Left cardiac atrium (tissue), 4 donors: ENCODE measurements at places on chromosomes 2 and 18. TPM values are rescaled to one million over a fixed set of nuclear protein-coding genes. Genes with fewer than 3 reads are reported as not detected.

SIGLEC15 gene
- 0.18 TPM for total RNA-seq

ALK gene
- 0.26 TPM for total RNA-seq

WDR75 gene
- 16.6 TPM for total RNA-seq

DNA sequence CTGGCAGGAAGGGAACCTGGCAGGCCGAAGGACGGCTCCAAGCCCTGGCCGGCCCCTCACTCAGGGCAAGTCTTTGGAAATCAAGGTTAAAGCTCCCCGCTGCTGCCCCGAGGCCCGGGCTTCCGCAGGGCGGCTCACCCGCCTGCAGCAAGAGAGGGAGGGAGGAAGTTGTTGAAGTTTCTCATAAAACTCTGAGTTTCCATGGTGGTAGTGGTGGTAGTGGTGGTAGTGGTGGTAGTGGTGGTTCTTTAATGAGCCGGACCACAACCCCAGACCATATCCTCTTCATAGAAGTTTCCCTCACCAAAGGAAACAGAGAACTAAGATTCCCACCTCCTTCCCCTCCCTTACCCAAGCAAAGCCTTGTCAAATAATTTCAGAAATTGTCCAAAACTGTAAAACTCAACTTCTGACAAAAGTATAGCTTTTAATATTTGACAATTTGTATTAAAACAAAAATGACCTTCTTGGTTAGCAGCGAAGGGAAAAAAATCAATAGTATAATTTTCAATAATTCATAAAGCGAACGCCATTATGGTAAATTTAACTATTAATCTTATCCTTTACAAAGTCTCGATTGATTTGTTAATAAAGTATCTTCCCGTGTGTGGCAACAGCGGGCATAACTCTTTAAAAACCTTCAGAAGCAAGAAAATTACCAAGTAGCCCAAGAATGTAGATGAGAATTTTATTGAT lies 1.5 kb upstream of the HOXD10 start:
- no peak for DNase-seq

TSPYL6 gene
- total RNA-seq: not detected

GRCh38 chr2:95047629-95048510 lies 22.4 kb downstream of the MAL start:
- no peak for DNase-seq

GRCh38 chr2:164335947-164336346 lies 285.3 kb downstream of the GRB14 start:
- DNase-seq: no peak

MAL gene
- total RNA-seq: 7.8 TPM

DNA sequence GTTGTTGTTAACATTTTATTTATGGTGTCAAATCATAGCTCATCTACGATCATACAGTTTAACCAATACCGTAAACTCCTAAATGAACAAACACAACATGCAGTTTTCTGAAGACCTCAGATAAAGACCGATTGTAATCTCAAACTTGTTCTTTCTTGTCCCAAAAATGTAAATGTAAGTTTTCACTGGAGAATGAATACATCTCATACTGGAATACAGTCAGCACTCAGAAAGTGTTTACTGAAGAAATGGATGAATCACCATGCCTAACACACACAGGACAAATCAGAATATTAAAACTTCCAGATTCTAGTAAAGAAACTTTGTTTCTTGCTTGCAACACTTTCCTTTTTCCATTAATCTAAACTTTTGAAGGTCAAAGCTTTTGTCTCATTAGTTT lies 380.5 kb downstream of the DLGAP1 start:
- no peak for DNase-seq

VAPA gene
- total RNA-seq: 219 TPM

CTDP1 gene
- total RNA-seq: 9.7 TPM

- no peak for DNase-seq
These were observed 56.0 kb upstream of the FZD7 start for GRCh38 chr2:201977651-201978050.

DNA sequence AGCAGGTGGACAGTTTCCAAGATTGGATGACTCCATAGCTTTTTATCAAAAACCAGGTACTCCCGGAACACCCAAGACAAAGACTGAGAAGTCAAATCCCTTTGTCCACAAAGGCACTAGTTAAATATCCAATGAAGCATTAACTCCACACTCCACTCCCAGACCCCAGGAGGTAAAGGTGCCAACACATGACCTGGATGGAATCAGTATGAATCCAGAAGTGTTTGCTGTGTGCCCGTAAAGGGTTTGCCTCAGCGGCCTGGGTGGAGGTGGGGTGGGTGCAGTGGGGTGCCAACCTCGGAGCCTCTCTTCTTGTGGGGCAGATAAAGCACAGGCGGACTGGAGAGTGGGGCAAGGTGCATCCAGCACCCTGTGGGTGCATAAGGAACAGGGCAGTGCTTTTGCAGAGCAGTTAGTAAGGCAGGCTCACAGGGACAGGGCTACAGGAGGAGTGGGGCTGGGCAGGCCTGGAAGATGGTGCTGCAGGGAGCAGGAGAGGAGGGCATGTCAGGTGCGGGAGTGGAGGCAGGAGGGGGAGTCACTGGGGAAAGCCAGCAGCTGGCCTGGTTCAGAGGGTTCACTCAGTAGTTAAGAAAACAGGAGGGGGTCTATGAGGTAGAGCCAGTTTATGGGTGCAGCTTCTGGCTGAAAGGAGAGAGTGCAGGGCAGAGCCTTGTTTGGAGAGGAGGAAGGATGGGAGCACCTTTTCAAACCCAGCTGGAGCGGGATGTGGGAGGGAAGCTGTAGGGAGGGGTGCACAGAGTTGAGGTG lies 208.4 kb upstream of the SMAD2 start:
- no peak for DNase-seq

FOXI3 gene
- total RNA-seq: not detected

- no peak for DNase-seq
These were observed 70.0 kb upstream of the MAP4K4 start for GRCh38 chr2:101627285-101628029.

DNA sequence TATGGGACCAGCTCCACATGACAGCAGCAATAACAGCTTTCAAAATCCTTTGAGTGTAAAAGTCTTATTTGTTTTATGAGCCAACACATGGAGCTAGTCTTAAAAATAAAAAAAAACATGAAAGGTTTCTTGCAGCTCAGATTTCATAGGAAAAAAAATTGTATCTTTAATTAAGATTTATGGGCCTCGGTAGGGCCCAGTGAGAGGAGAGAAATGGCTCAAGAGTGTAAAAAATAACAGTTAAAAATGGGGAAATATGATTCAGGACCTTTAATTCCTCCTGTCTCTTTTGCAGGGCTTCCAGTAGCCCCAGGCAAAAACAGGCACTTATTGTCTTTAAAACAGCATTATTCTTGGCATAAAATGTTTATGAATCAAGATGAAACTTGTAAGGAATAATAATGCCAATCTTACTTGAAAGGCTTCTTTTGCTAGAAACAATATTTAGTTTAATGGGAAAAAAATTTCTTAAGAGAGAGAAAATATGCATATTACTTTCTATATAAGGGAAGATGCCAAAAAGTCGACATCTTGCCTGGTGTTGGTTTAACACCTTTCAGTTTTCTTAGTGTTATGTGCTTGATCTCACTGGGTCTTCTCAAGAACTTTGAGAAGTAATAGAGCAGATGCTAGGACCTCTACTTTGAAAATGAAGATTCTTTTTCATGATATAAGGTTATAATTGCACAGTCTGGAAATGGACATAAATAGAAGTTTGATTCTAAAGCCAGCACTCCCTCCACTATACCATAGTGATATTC lies 71.3 kb upstream of the SETBP1 start:
- no peak for DNase-seq

ARHGAP25 gene
- 11.0 TPM for total RNA-seq

DNA sequence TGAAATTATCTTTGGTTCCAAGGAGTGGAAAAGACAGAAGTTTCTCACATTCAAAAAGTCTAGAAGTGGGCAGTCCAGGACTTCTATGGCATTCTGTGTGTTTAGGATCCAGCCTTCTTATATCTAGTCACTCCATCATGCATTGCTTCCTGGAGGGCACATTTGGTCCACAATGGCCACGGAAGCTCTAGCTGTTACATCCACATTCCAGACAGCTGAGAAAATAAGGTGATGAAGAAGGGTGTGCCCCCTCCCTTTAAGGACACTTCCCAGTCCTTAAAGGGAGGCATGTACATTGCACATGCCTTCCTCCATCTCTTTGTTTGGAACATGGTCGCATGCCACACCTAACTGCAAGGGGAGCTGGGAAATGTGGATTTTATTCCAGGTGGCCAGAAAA lies 59.9 kb upstream of the BZW1 start:
- DNase-seq: no peak

C2orf15 gene
- not detected for total RNA-seq

- no peak for DNase-seq
These were observed 86.7 kb downstream of the EPAS1 start for GRCh38 chr2:46383784-46384456.

- DNase-seq: no peak
These were observed 38.7 kb downstream of the PKDCC start for GRCh38 chr2:42086500-42086953.
